ENCODE measurements at places on chromosomes 6 and 20.

DNA sequence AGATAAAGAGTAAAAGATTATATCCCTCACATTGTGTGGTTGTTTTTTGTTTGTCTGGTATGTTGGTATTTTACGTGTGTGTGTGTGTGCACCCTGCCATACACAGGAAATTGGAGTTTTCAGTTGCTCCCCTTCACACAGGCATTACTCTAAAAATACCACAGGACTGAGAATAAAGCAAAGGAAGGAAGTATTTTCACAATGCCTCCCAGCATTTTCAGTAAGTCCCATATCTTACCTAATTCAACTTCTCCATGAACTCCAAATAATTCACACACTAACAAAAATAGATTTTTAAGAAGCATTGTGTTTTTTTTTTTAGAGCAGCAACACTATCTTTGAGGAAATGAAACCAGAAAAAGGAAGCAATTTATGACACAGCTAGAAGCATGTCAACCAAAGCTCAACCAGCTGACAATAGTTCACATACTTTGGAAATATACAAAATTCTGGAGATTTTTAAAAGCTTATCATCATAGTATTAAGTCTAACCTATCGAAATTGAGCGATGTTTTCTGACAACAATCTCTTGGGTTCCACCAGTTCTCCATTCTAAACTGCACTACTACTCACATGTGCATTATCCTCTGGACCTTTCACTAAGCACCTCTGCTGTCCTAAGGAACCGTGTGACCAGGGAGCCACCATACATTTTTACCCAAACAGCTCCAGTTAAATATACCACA, 2.1 kb downstream of the UBE2J1 start:
- no peak for DNase-seq

DNA sequence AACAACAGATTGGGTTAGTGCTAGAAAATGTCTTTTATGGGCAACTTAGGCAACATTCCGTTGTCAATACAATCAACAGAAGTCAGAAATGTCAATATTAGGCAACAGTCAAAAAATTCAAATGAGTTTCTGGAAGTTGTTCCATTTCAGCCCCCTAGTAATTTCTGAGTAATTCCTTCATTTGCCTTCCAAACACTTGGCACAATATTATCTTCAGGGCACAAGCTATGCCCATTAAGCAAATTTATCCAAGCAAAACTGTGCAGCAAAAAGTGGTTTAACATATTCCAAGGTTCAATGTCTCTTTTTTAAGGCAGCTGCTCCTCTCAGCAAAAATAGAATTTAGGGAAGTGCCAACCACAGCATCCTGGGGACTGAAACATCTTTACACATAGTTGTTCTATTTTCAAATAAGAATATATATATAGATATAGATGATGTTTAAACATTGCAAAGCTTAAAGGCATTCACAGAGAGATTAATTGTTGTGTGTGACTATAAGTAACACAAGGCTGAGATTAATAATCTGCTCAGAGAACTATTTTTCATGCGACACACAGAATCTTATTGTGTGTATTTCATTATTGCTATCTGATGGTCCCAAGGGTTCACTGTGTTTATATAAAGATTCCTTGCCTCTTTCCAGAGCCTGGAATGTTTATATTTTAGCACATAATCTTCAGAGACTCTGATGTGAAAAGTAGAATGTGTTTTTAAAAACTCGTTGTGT, 75.2 kb upstream of the ADTRP start:
- no peak for DNase-seq

DNA sequence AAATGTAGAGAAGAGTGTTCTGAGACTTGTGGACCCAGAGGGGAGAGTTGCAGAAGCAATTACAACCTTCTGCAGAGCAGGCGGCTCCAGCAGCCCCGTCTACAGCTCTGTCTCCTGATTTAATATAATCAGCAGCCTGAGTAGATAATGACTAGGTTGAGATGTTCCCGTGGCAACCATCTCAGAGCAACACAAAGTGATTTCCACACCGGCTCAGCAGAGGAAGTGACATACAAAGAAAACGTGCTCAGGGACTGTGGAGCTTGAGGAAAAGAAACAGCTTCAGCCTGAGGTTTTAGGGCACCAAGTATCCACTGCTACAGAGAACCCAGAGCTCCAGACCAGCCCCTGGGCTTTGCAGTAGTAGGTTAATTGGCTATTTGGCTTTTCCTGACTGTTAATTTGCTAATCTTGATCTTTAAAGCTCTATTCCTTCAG, 136.4 kb downstream of the MTFR2 start:
- no peak for DNase-seq

DNA sequence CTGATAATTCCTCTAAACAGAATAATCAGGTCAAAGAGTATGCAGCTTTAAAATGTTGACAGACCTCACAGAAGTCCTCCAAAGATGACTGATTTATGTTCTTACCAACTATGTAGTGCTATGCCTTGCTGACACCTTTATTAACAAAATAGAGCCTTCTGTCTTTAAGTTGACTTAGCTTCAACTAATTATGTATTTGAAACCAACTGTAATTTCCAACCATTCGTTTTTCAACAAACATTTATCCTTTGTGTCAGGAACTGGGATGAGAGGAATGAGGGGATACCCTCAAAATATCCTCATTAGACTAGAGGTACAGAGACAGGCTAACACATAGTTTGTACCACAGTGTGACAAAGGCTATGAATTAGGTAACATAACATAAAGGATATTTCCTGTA, 186.2 kb upstream of the ZNF217 start:
- DNase-seq, result no peak

DNA sequence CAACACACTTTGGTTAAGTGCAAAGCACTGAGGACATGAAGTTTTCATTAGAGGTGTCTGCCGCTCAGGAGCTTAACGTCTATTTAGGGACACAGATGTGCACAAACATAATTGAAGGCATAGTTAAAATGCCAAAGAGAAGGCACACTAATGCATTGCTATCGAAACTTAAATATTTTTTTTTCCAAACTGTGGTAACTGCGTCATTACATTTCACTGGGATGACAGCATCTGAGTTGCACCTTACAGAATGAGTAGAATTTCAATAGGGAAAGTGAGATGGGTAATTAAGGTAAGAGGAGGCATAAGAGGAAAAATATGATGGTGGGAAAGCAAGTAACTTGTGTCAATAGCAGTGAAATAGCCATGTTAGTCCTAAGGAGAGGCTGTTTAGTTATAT, 75.1 kb upstream of the ADGRG6 start:
- no peak for DNase-seq

DNA sequence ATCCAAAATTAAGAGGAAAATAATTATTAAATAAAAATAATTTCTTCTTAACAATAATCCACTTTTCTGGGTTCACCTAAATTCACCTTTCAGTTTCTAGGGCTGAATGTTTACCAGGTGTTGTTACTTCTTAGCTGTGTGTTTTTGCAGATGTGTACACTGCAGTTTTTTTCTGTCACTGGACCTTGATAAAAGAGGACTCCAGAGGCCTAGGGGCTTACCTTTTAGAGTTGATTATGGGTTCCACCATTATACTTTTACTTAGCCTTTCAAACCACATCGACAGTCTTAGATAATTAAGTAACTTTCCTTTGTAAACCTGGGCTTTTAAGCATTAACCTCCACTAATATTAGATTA, 766.5 kb downstream of the BCKDHB start:
- DNase-seq, result no peak

DNA sequence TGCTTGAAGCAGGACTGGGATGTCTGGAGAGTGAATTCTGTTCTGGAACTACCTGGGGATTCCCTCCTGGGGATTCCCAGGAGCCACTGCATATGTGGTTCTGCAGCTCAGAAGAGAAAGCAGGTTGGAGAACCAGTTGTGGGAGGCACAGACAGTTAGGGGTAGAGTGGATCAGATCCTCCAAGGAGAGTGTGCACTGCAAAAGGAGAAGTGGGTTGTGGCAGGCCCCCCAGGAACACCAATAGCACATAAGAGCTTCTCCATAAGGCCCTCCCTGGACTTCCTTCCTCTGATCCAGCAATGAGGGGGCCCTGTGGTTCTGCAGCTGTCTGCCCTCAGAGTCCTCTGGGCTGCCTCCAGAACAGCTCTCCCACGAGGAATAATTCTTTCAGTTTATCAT, 369.2 kb upstream of the CNR1 start:
- DNase-seq, result no peak

GRCh38 chr6:14917109-14917910, 328.6 kb upstream of the JARID2 start:
- DNase-seq, result no peak

DNA sequence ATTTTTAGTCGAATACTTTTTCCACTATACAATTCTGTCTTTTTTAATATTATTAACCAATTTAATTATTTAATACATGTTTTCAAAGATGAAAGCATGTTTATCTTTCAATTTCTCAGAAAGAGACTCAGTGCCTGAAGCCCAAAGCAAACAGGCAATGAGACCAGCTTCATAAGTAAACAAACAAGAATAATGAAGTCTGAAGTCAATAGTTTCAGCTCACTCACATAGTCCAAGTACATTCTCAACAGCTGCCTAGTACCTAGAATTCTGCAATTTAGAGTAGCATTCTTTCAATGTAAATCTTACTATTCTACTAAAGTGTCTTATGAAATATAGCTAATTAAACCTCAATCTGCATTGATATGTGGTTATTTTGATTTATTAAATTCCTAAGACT, 626.5 kb upstream of the NRSN1 start:
- DNase-seq, result no peak

- no peak for DNase-seq
These were observed 42.0 kb upstream of the ENPP1 start for GRCh38 chr6:131765804-131766135.
